Hematopoietic multipotent progenitor cell treated with erythropoietin and hydrocortisone succinate and interleukin-3 and kit ligand, for 8 days (in vitro differentiated cells): ENCODE measurements at places on chromosomes 11 and 22.

- no peak for DNase-seq
Measured at GRCh38 chr11:8382436-8383053, 118.9 kb upstream of the LMO1 start.

GRCh38 chr22:23537416-23537815, 42.7 kb downstream of the IGLL1 start:
- no peak for DNase-seq

DNA sequence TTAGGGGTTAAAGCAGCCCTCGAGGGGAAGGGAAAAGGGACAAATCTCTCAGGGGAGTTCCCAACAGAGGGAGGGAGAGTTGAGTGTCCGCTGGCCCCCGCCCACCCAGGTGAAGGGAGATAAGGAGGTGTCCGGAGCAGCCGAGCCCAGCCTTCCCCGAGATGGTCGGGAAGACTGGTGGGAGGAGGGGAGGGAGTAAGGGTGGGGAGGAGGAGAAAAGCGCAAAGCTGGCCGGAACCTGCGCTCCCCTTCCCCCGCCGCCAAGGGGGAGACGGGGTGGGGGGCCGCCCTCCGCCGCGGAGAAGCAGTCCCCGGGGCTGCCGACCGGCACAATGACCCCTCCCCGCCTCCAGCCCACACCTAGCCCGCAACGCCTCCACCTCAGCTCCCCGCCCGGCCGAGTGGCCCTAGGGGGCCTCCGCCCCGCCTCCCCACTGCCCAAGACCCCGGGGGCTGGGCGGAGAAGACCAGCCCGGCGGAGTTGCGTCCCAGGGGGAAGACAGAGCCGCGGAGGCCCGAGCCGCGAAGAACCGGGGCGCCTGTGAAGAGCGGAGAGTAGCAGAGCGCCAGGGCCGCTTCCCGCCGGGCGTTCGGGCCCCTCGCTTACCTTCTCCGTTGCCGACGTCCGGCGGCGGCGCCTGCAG, 479 bp downstream of the RSF1 start:
- DNase-seq = peak; percentile 65

GRCh38 chr11:46972343-46972742, 35.8 kb downstream of the CSTPP1 start:
- DNase-seq = no peak

DNA sequence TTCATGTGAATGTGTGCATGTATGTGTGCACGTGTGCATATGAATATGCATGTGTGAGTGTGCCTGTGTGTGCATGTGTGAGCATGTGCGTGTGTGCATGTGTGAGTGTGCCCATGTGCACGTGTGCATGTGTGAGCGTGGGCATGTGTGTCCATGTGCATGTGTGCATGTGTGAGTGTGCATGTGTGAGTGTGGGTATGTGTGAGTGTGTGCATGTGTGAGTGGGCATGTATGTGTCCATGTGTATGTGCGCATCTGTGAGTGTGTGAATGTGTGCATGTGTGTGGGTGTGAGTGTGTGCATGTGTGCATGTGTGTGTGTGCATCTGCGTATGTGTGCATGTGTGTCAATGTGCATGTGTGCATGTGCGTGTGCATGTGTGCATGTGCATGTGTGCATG, 94.7 kb downstream of the ST3GAL4 start:
- DNase-seq = no peak

DNA sequence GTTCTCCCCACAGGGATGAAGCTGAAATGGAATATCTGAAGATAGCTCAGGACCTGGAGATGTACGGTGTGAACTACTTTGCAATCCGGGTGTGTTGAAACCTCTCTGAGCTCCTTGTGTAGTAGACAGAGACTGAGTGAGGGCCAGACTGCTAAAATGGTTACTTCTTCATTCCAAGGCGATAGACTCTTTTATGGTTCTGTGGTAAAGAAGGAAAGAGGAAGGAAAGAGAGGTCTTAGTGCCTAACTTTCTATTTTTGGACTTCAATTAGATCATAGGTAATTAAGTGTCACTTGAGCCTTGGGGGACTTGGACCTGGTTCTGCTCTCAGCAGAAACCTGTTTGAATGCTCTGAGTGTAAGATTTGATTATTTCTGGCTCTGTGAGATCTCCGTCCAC, 54.7 kb downstream of the NF2 start:
- DNase-seq = no peak

- DNase-seq = peak; percentile 42
Measured at GRCh38 chr11:16605389-16605893, 133.0 kb upstream of the C11orf58 start.

DNA sequence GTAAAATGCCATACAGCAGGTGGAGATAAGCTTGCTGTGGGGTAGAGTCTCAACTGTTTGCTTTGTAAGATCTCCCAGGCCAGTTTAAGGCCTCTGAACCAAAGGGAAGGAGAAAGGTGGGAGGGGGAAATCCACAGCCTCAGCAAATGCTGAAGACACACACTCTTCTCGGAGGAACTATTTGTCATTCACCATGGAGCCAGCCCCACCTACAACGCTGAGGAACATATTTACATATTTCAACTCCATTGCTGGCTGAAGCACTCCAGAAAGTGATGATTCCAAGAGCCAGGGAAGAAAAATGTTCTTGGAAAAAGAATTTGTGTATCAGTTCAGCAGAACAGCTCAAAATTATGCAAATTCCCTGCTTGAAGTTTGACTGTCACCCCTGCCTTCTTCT, 6.5 kb downstream of the TENM4 start:
- no peak for DNase-seq

- no peak for DNase-seq
Measured at GRCh38 chr11:111063726-111064517, 181.6 kb upstream of the POU2AF2 start.

GRCh38 chr22:32874976-32875375, 73.5 kb downstream of the TIMP3 start:
- no peak for DNase-seq

DNA sequence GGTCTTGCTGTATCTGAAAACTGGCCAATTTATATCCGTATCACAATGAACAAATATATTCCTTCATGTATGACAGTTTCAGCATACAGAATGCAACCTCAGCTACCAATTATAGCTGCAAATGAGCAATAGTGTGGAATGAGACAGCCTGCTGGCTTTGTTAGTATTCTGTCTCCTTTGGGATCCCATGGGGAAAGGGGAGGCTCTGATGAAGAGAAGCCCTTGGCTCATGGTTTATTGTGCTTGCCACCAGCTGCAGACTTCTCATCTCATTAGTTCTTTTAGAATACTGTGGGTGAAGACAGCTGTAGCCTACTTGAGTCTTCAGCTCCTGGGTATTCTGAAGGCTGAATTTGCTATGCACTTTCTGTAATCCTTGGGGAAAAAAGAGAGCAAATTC, 42.4 kb downstream of the PITPNB start:
- no peak for DNase-seq

DNA sequence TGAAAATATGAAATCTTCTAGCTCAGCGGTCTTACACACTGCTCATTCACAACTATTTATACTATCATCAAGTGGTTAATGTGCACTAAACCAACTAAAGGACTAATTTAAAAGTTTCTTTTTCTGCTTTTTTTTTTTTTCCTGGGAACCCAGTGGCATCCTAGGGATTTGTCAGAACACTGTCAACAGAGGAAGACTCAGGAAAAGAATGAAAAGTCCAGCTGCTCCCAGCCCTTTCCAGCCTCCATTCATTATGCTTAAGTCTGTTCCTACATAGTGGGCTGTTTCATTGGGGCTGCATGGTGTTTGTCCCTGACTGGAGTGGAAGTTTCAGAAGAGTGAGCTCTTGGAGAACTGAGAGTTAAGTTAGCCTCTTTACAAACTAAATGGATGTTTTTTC, 391.1 kb downstream of the AASDHPPT start:
- DNase-seq = no peak

- DNase-seq = no peak
Measured at GRCh38 chr11:61908730-61909316, 8.5 kb downstream of the RAB3IL1 start.

DNA sequence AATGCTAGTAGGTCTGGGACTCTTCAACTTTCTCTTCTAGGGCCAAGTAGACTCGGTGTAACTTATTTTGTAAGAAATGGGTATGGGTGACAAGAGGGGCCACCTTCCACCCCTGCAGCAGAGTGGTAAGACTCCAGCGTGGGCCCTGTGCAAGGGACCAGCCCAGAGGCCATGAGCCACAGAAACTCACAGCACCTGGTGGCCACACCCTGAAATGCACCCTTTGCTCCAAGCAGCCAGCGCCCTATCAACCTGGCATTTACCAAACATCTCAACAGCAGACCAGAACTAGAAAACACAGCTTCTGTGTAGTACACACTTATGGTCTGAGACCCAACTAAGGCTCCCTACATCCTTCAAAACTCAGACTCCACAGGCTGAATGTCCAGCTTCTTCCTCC, 5.7 kb downstream of the CDCA5 start:
- peak; percentile 60 for DNase-seq

- no peak for DNase-seq
Measured at GRCh38 chr11:68302670-68303069, 9.7 kb upstream of the LRP5 start.

GRCh38 chr11:118691926-118692830, 12.7 kb upstream of the TREH start:
- DNase-seq = no peak

DNA sequence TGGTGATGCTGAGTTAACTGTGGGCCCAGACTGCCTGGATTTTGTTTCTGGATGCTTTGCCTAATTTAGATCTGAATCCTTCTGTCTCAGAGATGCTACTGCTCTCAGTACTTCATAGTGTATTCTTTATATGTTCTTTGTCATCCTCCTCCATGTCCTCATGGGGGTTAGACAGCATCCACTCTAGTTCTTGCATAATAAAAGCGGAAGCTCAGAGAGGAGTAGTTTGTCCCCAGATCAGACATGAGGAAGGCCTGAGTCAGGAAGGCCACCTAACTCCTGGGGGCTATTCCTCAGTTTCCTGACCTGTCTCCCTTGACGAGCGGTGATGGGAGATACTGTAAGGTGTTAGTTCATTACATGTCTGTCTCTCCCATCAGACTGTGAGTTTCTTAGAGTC, 90.2 kb downstream of the SCN3B start:
- no peak for DNase-seq

DNA sequence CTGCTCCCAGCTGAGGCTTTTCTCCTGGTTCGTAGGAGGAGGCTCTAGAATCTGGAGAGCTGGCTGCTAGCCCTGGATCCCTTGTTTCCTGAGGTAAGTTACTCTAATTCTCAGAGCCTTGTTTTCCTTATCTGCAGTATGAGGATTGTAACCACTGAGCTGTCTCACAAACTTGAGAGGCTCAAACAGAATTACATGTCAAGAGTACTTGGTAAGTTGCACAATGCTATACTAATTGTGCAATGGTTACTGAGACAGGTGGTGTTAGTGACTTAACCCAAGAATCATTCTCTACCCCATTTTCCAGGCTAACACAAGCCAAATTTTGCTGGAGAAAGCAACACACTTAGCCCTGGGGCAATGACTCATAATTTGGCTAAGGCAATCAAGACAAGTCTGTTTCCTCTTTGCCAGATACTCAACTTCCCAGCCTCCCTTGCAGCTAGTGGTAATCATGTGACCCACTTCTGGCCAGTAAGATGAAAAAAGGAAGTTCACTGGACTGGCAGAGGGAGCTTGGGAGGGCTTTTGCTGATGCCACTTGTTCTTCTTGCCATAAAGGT, 348.0 kb downstream of the TENM4 start:
- DNase-seq = peak; percentile 2

DNA sequence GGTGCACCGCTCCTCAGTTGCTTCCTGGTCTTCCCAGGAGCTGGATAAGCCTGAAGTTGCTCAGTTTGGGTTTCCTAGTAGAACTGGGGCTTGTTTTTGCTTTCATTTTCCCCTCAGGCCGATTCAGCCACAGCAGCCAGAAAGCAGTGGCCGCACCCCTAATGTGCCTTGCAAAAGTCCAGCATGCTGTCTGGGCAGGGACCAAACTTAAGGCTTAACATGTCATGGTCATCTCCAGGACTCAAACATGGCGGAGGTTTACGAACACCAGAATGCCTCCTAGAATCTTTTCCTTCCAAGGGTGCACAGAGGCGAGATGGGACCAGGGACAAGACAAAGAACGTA, 2.5 kb downstream of the GNG3 start:
- DNase-seq = peak; percentile 49

DNA sequence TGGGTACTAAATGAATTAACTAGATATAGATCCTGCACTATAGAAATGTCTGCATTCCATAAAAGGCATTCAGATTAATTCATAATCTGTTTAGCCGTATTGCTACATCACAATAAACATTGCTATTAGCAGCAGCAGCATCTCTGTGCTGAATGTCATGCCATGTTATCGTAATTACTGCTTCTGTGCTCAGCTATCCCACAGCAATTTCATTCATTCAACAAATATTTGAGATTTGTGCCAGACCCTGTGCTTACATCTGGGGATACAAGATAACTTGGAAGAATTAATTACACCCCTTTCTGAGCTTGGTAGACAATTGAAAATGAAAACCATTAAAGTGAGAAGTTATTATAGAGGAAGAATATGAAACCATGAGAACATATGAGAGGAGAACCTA, 185.8 kb upstream of the C11orf87 start:
- DNase-seq = no peak

DNA sequence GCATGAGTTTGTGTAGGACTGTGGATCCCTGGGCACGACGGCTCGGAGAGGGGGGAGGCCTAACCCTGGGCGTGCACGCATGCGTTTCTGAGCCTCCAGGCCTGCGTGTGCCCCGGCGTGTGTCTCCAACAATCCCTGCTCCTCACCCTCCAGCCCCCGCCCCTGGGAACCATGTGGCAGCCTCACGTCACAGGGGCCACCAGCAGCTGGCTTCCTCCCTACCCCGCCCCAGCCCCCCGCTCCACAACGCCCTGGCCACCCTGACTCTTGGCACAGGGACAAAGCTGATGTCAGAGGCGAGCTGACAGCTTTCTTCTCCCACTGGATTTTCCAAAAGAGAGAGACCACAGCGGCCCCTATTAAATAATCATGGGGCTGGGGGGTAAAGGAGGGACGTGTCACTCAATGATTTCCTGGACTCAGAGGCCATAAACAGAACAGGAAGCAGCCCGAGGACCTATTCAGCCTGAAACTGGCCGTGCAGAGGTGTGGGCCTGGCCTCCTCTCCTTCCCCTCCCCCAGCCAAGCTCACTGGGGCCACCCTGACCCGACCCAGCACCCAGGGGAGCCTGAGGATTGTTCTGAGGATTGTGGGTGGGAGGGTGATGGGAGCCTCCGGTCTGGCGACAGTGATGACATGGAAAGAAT, 6.8 kb upstream of the LIF start:
- DNase-seq = no peak

DNA sequence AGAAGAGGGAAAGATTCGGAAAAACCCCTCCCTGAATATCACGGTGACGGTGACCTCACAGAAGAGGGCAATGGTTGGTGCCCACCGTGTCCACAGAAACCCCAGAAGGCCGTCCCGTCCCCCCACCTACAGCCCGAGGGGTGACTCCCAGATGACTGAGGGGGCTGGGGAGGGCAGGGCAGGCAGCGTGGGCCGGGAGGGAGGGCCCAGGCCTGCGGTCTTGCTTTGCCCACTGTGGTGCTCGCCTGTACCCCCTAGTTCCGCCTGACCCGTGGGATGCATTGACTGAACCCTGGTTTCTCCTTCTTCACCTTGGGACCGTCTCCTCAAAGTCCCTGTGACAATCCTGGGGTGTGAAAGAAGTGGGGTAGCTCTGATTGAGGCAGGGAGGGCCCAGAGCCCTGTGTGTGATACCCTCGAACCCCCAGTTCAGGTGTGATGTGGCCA, 526.7 kb downstream of the BRD1 start:
- DNase-seq = no peak

- DNase-seq = peak; percentile 64
Measured at GRCh38 chr22:37630839-37631435, 8.5 kb upstream of the SH3BP1 start.
